ENCODE measurements at places on chromosomes 16 and 17.

GRCh38 chr17:61338000-61338798, 61.4 kb upstream of the TBX2 start:
- no peak for DNase-seq

GRCh38 chr17:43898446-43898845, 8.9 kb downstream of the MPP2 start:
- DNase-seq: no peak

- DNase-seq: no peak
Measured at GRCh38 chr16:75080205-75081029, 36.2 kb downstream of the LDHD start.

- DNase-seq: no peak
Measured at GRCh38 chr17:38417210-38417951, 10.9 kb upstream of the ARHGAP23 start.

DNA sequence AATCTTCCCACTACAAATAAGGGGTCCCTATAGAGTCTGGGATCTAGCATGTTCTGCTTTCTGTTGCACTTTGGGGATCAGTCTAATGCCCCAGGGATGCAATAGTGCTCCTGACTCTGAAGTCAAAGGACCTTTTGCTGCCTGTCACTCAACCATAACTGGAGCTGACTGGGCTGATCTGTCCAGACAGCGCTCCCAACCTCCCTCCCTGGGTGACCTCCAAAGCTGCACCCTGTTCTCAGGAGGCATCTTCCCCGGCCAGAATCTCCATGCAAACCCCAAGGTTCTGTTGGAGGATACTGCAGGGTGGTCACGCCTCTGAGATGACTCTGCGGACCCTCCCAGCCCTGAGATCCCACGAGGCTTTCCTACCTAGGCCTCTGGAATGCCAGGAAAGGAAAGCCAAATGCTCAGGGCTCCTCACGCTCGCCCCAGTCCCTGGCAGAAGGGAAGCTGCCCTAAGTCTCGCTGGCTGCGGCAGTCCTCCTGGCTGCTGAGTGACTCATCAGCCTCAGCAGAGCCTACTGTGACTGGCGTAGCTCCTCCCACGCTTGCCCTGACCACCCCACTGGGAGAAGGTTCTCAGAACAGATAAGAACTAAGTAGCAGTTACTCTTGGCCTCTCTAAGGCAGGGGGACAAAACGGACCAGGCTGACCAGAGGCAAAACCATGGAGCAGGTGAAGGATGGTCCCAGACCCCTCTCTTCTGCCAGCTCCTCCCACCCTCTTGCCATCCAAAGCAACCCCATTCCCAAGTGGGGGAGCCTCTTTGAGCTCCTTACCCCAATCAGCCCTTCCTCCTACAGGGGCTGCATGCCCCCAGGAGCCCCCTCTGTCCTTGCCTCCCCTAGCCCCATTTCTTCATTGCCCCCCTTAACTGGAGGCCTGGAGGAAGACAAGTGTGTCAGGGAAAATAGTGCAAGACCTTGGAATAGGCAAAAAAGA, 124.1 kb upstream of the TNRC6C start:
- DNase-seq: peak; percentile 41

GRCh38 chr16:51710186-51710585, 559.1 kb upstream of the SALL1 start:
- no peak for DNase-seq

GRCh38 chr17:30600830-30601494, 123.8 kb downstream of the GOSR1 start:
- DNase-seq: no peak

DNA sequence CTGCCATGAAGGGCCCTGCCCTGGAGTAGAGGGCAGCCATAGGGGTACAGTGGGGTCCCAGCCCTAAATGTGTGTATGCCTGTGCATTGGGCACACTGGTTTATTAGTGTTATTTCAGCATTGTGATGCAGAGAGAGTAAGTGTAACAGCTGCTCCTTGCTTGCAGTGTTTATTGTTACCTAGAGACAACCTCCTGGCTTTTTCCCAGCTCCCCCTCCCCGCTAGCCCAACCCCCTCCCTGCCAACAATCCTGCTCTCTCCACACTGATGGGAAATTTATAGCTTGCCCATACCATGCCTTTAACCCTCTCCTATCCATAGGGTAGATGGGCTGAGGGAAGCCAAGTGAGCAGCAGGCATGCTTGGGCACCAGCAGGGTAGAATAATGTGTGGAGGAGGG, 51.3 kb downstream of the NEUROD2 start:
- DNase-seq: no peak

DNA sequence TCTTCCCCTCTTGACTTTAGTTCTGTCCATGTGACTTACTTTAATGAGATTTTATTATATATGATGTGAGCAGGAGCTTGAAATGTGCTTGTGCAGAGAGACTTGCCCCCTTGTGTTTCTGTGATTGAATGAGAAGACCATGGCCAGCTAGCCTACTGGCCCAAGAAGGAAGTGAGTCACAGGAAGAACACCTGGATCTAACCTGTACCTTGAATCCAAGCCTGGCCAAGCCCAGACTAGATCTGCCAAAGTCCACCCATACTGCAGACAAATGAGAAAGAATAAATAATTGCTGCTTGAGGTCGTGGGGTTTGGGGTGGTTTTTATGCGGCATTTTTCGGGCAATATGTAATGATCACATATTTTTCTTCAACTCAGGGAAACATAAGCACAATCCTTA, 9.6 kb downstream of the ABCA10 start:
- no peak for DNase-seq

- DNase-seq: no peak
Measured at GRCh38 chr17:10139577-10139976, 58.8 kb downstream of the GAS7 start.

DNA sequence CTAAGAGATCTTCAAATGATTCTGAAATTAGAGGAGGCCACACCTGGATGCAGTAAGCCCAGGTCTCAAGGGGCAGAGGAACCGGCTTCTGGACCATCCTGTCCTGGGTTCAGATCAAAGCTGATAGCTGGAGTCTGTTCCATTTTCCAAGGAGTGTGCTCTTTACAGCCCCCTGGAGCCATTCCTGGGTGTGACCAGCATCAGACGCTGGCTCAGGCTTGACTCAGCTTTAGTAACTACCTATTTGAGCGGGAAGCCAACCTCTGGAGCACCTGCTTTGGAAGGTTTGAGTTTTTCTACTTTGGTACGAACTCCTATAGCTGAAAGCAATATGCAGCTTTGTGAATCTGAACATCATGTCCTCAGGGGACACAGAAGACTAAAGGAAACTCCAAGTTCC, 12.9 kb upstream of the BBS2 start:
- no peak for DNase-seq

- no peak for DNase-seq
Measured at GRCh38 chr17:45896803-45897693, 2.7 kb downstream of the MAPT start.

DNA sequence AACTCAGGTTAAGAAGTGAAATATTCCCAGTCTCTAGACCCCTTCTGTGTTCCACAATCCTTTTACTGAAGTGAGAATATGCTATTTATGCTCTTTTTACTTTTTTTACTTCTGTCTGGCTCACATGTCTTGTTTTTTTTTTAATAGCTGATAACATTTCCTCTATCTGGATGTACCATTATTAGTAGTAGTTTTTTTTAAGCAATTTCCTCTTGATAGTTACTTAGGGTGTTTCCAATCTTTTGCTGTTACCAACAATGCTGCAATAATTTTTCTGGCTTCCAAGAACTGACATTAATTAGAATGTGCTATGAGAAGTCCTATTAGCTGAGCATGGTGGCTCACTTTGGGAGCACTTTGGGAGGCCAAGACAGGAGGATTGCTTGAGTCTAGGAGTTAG, 32.0 kb downstream of the KSR1 start:
- no peak for DNase-seq

DNA sequence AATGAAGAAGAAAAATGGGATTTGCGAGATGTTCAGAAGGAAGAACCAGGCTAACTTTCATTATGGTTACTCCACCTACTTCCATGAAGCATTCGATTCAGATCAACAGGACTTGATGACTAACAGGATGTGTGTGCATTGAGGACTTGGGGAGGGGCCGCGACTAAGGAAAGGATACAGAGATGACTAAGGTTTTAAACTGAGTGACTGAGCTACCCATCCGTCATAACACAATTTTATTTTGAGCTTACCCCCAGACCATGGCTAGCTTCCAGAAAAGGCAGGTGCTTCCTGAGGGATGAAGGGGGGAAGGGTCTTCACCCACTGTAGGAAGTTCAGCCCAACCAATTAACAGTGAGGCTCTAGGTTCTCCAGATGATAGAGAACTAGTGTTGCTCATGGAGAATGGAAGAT, 2.5 kb upstream of the CDYL2 start:
- DNase-seq: no peak

DNA sequence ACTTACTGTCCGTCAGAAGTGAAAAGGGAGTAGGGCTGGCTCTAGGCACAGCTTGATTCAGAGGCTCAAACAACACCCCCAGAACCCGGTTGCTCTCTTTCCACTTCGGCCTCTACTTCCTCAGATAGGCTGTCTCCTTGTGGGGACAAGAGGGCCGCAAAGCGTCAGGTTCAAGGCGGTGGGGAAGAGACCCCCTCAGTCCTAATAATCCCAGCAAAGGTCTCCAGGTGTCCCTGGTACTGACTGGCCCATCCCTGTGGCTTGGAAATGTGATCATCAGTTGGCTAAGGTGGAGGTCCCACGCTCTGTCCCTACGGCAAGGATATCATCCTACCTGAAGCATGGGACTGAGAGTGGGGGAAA, 26.0 kb downstream of the NGFR start:
- DNase-seq: no peak

DNA sequence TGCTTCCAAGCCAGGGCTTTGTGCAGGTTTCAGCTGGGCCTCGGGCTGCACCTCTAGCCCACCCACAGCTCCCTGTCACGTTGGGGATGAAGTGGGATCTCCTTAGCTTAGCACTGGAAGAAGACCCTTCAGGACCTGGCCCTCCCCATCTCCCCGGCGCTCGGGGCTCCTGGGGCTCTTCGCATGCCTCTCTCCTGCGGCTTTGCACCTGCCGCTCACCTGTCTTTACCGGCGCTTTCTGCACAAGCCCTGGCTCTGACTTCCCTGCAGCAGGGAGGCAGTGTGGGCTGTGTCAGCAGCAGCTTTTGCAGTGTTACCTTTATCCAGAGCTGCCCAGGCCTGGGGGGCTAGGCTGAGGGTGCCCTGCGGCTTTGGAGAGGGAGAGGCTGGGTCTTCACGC, 52.3 kb downstream of the NT5M start:
- no peak for DNase-seq

DNA sequence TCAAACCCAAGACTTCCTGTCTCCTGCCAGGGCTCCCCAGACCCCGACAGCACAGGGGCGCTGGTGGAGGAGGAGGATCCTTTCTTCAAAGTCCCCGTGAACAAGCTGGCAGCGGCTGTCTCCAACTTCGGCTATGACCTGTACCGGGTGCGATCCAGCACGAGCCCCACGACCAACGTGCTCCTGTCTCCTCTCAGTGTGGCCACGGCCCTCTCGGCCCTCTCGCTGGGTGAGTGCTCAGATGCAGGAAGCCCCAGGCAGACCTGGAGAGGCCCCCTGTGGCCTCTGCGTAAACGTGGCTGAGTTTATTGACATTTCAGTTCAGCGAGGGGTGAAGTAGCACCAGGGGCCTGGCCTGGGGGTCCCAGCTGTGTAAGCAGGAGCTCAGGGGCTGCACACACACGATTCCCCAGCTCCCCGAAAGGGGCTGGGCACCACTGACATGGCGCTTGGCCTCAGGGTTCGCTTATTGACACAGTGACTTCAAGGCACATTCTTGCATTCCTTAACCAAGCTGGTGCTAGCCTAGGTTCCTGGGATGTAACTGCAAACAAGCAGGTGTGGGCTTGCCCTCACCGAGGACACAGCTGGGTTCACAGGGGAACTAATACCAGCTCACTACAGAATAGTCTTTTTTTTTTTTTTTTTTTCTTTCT, 8.1 kb downstream of the SERPINF1 start:
- no peak for DNase-seq

DNA sequence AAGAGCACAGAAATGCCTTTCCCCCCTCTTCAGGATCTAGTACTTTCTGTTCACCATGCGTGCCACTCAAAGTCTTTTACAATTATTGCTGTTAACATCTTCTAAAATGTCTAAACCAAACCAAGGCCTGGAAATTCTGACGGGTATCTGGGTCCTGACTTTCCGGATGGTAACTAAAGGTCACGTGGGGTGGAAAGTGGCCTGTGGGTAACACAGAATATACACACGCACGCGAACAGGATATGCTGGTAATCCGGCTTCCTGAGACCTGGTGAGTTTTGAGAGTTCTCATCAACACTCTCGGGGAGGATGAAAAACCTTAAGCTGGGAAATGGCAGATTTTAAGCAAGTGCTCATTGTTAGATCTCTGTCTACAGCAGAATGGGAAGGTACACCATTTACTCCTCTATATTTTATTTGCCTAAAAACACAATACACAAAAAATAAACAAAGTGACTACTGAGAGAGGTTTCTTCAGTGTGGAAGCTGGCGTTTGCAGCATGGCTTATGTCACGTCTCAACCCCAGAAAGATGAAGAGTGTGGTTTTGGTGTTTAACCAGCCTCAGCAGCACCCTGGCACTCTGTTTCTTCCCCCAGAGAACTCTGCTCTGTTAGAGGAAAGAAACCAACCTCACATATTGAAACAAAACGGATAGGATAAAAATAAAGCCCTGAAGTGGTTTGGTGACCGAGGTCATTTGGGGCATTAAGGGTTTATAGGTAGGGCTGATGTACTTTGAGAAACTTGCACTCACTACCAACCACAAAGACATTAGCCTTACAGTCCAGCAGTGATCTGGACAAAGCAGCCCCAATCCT, 37.3 kb downstream of the SMG6 start:
- DNase-seq: peak; percentile 72

DNA sequence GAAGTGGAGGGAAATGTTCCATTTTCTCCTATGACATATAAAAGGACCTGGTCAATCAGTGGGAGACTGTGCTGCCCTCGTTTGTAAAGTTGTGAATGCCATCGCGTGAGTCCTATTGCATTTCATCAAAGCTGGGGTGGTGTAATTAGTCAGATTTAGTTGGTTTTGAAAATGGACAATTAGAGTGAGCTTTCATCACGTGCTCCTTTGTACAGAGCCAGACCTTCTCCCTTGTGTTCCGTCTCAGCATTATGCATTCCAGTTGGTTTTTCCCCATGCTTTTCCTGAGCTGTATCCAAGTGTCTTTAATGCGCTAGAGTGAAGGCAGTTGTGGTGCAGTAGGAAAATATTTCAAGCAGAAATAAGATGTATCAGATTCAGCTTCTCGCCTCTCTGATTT, 10.4 kb downstream of the SEC14L1 start:
- DNase-seq: no peak

GRCh38 chr17:12622726-12623125, 43.0 kb upstream of the MYOCD start:
- no peak for DNase-seq

Measured in stimulated activated CD8-positive, alpha-beta memory T cell treated with anti-CD3 and anti-CD28 coated beads, Interleukin-4, amount 100 ng/mL, for 1 hour (primary cell).